Activated CD4-positive, alpha-beta T cell treated with anti-CD3 and anti-CD28 coated beads, Interleukin-2, amount 10 ng/mL, durations not matched to agents 7 days and 5 days (primary cell): ENCODE measurements at places on chromosomes 16 and 17.

DNA sequence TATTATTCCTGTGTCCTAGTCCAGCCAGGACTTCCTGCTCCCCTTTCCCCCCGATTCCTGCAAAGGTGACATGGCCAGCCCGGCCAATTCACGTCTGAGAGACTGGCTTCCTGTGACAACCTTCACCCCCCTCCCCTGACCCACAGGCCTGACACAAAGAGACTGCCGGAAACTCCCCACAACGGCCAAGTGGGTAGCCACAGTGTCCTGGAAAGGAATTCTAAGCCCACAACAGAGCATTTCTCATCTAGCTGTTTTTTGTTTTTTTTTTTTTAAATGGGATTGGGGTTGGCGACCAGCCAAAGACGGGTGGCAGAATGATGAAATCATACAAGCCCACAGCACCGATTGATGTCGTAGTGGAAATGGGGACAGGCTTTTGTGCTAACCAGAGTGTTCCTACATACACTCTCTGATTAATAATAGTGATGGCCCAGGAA lies 2.8 kb upstream of the XAF1 start:
- DNase-seq = peak; percentile 49

GRCh38 chr16:47644166-47644565 lies 183.0 kb downstream of the PHKB start:
- no peak for DNase-seq

- no peak for DNase-seq
Observed at GRCh38 chr16:59164461-59164860, 430.3 kb upstream of the GOT2 start.

- DNase-seq = peak; percentile 55
Observed at GRCh38 chr17:79612468-79613194, 1.8 kb upstream of the RBFOX3 start.
